ENCODE measurements at places on chromosomes 1 and 21. TPM values are rescaled to one million over a fixed set of nuclear protein-coding genes. Genes with fewer than 3 reads are reported as not detected.

The LCE1B gene
- total RNA-seq, result not detected

The RHD gene
- total RNA-seq, result not detected

DNA sequence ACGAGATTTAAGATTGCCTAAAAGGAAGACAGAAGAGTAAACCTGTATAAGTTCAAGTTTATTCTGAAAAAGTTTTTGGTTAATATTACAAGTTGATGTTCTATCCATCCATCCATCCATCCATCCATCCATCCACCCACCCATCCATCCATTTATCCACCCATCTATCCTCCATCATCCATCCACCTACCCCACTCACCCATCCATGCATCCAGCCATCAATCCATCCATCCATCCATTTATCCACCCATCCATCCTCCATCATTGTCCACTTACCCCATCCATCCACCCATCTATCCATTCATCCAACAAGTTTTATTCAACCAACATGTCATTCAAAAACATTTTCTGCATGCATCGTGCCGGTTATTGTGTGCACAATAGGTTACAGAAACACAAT lies 89.3 kb downstream of the ZBTB18 start:
- H3K27ac ChIP-seq, result no peak overlapping the region
- no peak for DNase-seq
- H3K4me1 ChIP-seq, result no peaks in the 10 kb centered on the region

The LCE2C gene
- total RNA-seq, result not detected

The CATSPERE gene
- 16.8 TPM for total RNA-seq

GRCh38 chr1:109891930-109892329 lies 18.7 kb upstream of the CSF1 start:
- no peaks in the 10 kb centered on the region for H3K36me3 ChIP-seq
- DNase-seq, result no peak
- H3K27me3 ChIP-seq, result no peaks in the 10 kb centered on the region
- H3K27ac ChIP-seq, result peak overlapping the region; percentile 31
- no peak overlapping the region for H3K4me3 ChIP-seq

DNA sequence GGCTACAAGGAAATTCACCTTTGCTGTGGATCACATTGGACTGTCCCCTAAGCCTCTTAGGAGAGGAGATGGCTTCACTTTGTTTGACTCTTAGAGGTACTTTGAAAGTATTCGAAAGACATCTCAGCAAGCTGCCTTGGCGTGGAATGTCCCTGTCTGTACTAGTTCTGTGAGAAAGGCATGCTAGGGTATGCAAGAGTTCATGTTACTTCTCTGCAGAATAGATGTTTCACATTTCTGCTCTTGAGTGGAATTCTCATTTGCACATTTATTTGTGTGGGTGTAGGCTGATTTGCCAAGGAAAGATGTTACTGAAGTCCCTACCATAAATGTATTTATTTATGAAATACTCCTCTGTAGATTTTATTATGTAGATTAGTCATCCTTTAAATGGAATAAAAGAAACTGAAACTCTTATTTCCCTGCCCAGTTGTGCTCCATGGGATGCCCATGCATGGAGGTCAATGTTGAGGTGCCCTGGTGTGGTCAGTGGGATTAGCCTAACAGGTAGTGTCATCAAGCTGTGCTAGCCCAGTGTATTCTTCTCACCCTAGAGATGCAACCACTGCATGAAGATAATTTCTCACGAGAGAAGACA lies 13.8 kb downstream of the MIA3 start:
- H3K4me3 ChIP-seq, result no peak overlapping the region
- DNase-seq, result no peak
- no peak overlapping the region for H3K27ac ChIP-seq
- H3K27me3 ChIP-seq, result no peaks in the 10 kb centered on the region
- H3K36me3 ChIP-seq, result no peaks in the 10 kb centered on the region

The TMEM52 gene
- total RNA-seq, result not detected

DNA sequence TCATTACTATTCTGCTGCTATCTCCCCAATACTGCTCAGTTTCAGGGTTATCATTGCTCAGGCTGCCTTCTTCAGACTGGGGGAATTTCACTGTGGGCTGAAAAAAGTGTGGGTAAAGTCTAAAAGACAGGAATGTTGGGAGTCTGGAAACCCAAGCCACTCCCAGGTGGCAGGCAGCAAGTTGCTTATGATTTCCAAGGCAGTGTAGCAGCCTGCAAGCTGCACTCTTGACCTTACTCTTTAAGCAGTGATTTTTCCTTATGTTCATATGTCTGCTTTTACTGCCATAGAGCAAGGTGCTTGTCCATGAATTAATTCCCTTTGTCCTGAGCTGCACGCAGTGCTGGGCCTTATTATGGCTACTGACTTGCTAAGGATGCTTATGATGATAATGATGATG lies 53.1 kb downstream of the PHC2 start:
- H3K4me3 ChIP-seq, result no peak overlapping the region
- H3K27ac ChIP-seq, result no peak overlapping the region
- no peaks in the 10 kb centered on the region for H3K4me1 ChIP-seq
- H3K36me3 ChIP-seq, result no peaks in the 10 kb centered on the region
- no peak for DNase-seq

GRCh38 chr1:154407198-154408091 lies 2.3 kb downstream of the IL6R start:
- H3K4me3 ChIP-seq, result no peak overlapping the region
- no peak for DNase-seq
- no peaks in the 10 kb centered on the region for H3K36me3 ChIP-seq
- H3K4me1 ChIP-seq, result peaks cover 16% of the 10 kb centered on the region

GRCh38 chr1:66981679-66982078 lies 56.9 kb downstream of the MIER1 start:
- no peak overlapping the region for H3K4me3 ChIP-seq
- no peak for DNase-seq
- H3K27ac ChIP-seq, result peak overlapping the region; percentile 46
- peaks cover 5% of the 10 kb centered on the region for H3K4me1 ChIP-seq

The PWP2 gene
- 5.2 TPM for total RNA-seq

- H3K4me1 ChIP-seq, result no peaks in the 10 kb centered on the region
- no peak for DNase-seq
- no peak overlapping the region for H3K4me3 ChIP-seq
- no peaks in the 10 kb centered on the region for H3K36me3 ChIP-seq
Measured at GRCh38 chr1:58574816-58575215, 2.2 kb downstream of the TACSTD2 start.

DNA sequence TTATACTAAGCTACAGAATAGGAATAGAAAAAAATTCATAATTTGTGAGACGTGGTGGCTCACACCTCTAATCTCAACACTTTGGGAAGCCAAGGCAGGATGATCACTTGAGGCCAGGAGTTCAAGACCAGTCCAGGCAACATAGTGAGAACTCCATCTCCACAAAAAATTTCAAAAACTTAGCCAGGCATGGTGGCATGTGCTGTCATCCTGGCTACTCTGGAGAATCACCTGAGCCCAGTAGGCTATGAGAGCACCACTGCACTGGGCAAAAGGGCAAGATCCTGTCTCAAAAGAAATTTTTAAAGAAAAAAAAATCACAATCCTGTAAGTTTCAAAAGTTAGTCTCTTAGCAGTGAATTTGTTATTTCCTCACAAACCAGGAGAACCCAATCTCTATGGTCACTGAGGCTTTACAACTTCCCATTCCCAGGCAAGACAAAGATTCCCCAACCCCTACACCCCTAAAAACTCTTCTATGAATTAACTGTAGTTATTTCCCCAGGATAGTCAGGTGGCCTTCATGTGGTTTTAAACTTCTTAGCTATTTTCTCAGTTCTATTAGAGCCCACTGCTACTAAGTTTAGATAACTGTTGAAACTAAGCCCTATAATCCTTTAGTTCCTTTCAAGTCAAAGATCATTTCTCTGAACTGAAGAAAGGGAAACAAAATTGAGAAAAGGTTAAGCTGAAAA lies 74.5 kb downstream of the FOXJ3 start:
- DNase-seq, result no peak
- H3K4me1 ChIP-seq, result no peaks in the 10 kb centered on the region
- H3K27ac ChIP-seq, result no peak overlapping the region
- no peaks in the 10 kb centered on the region for H3K27me3 ChIP-seq

The TMPRSS3 gene
- total RNA-seq, result 0.18 TPM

The CLCA2 gene
- total RNA-seq, result not detected

DNA sequence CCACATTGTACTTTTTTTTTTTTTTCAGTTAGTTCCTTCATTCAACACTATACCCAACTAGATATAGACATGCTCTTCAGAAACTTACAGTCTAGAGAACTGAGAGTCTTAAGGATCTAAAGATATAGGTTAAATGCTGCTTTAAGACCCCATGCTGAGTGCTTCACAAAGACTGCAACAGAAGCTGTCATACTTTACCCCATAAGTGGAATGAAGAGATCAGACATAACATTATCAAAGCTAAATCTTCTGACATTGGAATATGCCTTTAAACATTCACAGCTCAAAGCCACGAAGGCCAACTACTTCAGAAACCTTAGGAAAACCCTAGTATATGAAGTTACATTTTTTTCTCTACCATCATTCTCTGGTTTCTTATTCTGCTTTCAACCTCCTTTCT lies 666.4 kb downstream of the KCNT2 start:
- no peaks in the 10 kb centered on the region for H3K4me1 ChIP-seq
- DNase-seq, result no peak
- no peak overlapping the region for H3K27ac ChIP-seq
- H3K36me3 ChIP-seq, result no peaks in the 10 kb centered on the region
- H3K27me3 ChIP-seq, result no peaks in the 10 kb centered on the region

The S100A4 gene
- total RNA-seq, result 188 TPM

- H3K4me1 ChIP-seq, result no peaks in the 10 kb centered on the region
- H3K27ac ChIP-seq, result no peak overlapping the region
- no peak for DNase-seq
- H3K27me3 ChIP-seq, result no peaks in the 10 kb centered on the region
- no peak overlapping the region for H3K4me3 ChIP-seq
Measured at GRCh38 chr1:30377230-30378002, 346.0 kb downstream of the MATN1 start.

The PGLYRP3 gene
- total RNA-seq, result not detected

DNA sequence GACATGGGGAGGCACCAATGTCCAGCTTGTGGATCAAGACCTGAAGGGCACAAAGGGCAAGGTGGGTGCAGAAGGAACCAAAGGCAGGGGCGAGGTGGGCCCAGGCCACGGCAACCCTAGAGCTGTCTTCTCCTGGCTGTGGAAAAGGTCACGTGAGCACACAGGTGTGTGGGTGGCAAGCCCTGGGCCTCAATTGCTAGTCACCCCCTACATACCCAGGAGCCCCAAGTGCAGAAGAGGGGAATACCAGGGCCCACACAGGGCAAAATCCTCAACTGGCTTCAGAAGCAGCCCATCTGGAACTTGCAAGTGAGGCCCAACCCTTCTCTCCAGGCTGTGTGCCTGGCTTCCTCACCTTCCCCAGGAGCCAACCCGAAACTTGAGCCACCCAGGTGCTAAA lies 25.6 kb downstream of the ZBTB17 start:
- peak overlapping the region; percentile 97 for H3K27ac ChIP-seq
- H3K27me3 ChIP-seq, result no peaks in the 10 kb centered on the region
- no peaks in the 10 kb centered on the region for H3K36me3 ChIP-seq
- no peak for DNase-seq
- peaks cover 39% of the 10 kb centered on the region for H3K4me1 ChIP-seq

The CATSPER4 gene
- total RNA-seq, result not detected

DNA sequence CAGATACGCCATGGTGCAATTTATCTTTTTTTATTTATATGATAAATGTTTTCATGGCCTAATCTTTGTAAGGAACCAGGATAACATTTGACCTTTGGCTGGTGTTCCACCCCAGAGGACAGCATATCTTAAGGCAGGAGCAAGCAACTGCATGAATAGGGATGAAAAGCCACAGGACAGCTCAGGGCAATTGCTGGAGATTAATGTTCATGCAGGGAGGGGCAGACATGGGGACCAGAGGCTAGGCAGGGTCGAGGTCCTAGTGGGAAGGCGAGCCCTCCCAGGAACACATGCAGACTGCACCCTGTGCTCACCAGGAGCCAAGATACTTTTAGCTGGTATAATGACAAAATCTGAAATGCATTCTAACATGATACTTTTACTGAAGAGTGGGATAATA lies 74.4 kb upstream of the HAO2 start:
- H3K4me3 ChIP-seq, result no peak overlapping the region
- no peak overlapping the region for H3K27ac ChIP-seq
- no peak for DNase-seq
- no peaks in the 10 kb centered on the region for H3K36me3 ChIP-seq
- H3K4me1 ChIP-seq, result no peaks in the 10 kb centered on the region
- H3K27me3 ChIP-seq, result no peaks in the 10 kb centered on the region

DNA sequence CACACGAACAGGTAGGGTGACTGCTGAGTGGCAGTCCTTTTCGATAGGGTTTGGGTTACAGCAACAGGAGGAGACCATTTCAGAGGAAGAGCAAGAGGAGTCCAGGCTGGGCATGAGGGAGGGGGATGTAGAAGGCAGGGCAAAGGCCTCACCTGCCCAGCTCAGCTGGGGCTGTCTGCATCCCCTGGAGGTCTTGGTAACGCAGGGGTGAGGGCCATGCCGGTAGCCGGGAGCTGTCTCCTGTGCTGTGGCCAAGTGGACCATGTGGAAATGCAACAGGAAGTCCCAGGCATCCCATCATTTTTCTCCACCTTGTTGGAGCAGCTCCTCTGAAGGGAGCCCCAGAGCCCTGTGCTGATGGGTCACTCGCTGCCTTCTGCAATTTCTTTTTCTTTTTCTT lies 105.4 kb upstream of the C1orf174 start:
- no peak for DNase-seq
- no peaks in the 10 kb centered on the region for H3K36me3 ChIP-seq
- no peak overlapping the region for H3K27ac ChIP-seq
- no peaks in the 10 kb centered on the region for H3K27me3 ChIP-seq

DNA sequence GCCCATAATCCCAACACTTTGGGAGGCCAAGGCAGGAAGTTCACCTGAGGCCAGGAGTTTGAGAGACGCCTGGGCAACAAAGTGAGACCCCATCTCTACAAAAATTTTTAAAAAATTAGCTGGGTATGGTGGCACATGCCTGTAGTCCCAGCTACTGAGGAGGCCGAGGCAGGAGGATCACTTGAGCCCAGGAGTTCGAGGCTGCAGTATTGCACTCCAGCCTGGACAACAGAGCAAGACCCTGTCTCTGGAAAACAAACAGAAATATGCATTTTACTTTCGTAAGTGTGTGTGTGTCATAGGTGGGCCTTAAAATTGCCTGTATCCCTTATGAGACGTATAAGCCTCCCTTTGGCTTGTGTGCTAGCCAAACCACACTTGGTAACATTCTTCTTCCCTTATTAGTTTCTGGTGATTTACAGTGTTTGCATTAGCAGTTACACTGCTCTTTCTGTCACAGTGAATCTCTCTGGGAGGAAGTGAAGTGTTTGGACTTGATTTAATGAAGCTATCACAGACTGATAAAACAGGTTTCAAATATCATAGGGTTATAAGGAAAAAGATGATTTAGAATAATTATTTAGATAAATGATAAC lies 48.9 kb upstream of the KIF26B start:
- H3K27me3 ChIP-seq, result no peaks in the 10 kb centered on the region
- H3K4me3 ChIP-seq, result no peak overlapping the region
- no peaks in the 10 kb centered on the region for H3K36me3 ChIP-seq
- no peak overlapping the region for H3K27ac ChIP-seq
- DNase-seq, result no peak
- no peaks in the 10 kb centered on the region for H3K4me1 ChIP-seq

The LCE6A gene
- total RNA-seq, result not detected
